Urothelium cell line (cell line): ENCODE measurements at places on chromosomes 1 and 21.

GRCh38 chr1:193538680-193539079, 352.3 kb upstream of the B3GALT2 start:
- DNase-seq, result no peak

- DNase-seq, result no peak
Measured at GRCh38 chr1:179510038-179510437, 65.7 kb downstream of the NPHS2 start.

DNA sequence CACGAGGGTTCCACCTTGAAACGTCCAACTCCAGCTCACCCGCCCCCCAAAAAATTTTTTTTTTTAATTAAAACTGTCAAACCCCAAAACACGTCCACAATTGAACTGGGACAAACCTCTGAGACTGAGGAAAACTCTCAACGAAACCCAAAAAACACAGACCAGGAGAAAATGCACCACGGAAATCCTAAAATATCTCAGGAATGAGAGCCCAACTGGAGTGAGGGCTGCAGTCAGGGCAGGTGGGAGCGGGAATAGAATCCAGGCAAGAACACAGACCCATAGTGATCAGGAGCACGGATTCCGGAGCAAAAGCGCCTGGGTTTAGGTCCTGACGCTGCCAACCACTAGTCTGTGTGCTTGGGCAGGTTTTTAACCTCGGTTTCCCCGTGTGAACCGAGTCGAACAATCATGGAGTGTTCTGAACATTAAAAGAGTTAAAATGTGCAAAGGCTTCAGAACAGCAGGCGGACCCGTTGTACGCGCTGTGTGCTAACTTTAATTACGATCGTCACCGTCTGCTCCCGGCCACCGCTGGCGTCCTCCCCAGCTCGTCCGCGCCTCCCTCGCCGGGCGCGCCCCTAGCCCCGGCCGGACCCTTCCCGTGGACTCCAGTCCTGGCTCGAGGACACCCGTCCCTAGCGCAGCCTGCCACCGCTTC, 624 bp downstream of the ARHGAP29 start:
- peak; percentile 31 for DNase-seq

- no peak for DNase-seq
Measured at GRCh38 chr1:50027794-50028193, 4.0 kb upstream of the AGBL4 start.

DNA sequence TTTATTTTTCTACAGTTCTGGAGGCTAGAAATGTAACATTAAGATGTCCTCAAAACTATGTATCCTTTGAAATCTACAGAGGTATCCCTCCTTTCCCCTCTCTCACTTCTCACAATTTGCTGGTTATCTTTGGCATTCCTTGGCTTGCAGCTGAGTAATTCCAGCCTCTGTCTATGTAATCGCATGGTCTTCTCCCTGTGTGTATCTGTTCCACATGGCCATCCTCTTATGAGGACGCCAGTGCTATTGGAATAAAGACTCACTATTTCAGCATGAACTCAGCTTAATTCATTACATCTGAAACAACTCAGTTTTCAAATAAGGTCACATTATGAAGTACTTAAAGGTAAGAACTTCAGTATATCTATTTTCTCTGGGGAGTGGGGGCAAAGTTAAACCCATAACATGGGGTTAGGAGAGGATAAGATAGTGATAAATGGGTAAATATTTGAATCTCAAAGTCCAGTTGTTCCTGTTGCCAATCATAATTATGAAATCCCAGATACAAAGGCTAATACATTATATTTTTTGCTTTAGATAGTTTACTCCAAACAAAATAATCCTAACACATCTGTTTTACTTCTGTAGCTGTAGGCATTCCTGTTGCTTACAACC, 1290.8 kb downstream of the NCAM2 start:
- DNase-seq, result no peak

GRCh38 chr1:38064197-38064903, 17.8 kb upstream of the POU3F1 start:
- DNase-seq, result peak; percentile 93

DNA sequence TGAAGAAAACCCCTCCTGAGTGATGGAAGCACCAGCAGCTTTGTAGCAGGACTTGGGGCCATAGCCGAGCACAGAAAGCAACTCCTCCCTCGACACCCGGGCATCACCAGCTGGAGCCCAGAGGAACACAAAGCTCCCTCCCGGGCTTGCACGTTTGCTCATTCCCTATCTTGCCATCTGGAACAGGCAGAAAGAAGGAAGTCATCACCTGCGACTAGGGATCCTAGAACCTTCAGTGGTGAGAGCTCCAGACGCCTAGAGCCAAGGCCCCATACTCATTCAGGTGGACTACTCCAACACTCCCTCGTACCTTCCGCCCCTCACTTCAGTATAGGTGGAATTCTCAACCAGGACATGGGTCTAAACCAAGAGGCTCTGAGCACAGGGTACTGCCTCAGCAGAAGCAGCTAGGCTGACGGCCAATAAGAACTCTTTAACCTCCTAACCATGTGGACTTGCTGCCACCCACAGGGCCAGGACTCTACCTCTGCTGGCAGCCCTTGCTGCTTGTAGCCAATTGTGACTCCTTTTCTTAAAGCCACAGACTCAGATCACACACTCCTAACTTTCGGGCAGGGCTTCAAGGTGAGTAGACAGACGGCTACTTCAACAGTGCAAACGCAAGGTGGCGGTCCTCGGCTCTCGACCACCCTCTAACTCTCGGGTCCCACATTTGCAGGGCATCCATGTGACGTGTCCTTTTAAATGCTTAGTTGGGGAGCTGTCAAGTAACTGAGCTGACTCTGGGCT, 65.4 kb downstream of the NPHP4 start:
- no peak for DNase-seq

DNA sequence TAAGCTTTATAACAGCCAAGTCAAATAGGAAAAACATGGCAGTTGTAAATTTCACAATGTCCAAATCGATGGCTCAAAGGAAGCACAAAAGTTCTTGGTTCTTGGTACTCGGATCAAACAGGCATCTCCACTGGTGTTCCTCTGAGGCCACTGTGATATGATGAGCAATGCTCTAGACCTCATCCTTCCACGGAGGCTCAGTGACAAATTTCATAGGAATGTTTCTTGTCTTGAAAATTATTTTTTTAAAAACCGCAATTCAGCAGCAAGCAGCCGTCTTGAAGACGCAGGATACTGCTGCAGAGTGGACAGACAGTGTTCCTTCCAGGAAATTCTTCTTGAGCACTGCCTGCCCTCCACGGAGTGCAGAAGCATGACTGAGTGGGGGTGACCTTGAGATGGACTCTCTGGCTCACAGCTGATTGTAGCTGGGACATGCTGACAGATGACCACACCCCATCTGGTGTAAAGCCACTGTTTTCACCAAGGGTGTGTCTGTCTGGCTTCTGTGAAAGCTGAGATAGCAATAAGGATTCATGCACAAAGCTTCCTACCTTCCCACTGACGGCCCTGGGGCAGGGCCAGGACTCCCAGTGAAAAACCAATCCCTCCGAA, 61.9 kb downstream of the TIAM1 start:
- peak; percentile 86 for DNase-seq

DNA sequence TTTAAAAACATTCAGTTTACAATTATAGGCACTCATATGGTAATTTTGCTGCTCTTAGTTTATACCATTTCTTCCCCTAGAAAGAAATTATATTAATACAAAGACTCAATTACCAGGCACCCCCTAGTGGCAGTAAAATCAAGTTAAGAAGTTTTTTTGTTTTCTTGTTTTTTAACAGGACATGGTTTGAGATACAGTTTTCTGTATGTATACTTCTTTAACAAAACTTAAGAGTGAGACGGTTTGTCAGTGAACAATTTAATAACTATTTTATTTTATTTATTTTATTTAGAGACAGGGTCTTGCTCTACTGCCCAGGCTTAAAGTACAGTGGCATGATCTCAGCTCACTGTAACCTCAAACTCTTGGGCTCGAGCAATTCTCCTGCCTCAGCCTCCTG, 224.6 kb downstream of the FAF1 start:
- DNase-seq, result peak; percentile 17

- no peak for DNase-seq
Measured at GRCh38 chr1:1273209-1273511, 494 bp downstream of the UBE2J2 start.

DNA sequence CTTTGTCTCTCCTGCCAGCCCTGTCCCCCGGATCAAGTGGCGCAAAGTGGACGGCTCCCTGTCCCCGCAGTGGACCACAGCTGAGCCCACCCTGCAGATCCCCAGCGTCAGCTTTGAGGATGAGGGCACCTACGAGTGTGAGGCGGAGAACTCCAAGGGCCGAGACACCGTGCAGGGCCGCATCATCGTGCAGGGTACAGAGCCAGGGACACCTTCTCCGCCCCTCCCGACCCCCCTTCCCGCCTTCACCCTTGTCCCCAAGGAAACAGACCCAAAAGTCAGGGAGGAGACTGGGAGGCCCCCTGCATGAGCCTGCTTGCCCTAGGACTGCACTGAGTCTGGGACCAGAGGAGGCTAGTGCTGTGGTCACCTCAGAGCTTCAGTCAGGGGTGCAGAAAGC, 18.2 kb downstream of the CNTN2 start:
- DNase-seq, result no peak

DNA sequence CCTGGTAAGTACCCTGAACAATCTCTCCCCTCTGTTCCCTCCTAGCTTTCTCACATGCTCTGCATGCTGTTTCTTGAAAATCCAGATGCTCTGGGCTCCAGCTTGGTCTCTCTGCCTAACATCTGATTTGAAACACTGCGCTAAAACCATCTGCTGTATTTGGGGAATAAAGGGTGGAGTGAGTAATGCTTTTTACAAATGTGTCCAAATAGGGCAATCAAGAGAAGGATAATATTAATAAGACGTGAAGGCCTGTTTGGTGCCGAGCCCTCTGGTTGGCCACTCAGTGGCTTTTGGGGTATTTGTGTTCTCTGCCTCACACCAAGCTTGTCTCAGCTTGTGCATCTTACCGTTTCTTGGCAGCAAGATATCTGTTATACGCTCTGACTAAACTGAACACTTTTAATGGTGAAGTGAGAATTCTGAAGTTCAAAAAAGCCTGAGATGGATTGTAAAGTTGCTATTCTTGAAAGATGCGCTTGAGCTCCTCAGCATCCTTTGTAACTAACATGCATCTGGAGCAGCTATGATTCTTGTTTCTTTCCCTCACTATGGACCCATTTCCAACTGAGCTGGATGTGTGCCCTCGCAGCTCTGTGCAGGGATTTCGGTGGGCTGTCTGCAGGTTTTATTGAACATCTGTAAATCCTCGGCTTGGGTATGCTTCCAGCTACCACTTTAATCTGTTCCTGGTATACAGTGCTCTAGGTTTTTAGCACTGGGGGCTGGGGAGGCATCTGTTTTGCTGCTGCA, 269.4 kb downstream of the RWDD3 start:
- no peak for DNase-seq

GRCh38 chr21:28884481-28884880, 108.2 kb downstream of the LTN1 start:
- DNase-seq, result peak; percentile 26

DNA sequence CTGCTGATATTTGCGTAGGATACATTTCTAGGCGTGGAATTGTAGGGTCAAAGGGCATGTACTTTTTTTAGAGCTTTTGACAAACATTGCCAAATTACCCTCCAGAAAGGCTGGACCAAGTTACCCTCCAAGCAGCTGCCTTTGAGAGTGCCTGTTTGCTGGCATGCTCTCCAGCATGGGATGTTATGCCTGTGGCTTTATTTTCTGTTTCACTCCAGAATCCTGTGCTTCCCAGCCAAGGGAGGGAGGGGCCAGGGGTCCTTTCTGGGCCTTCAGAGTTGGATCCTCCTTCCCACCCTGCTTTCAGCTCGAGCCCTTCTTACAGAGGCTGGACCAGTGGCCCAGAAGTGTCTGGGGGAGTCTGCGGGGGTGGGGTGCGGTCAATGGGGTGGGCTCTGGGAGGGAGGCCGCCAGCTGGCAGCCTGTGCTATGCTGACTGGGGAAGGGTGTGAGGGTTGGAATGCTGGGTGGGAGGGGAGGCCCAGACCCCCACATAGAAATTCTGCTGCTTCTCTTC, 81.2 kb downstream of the EPHB2 start:
- DNase-seq, result no peak

DNA sequence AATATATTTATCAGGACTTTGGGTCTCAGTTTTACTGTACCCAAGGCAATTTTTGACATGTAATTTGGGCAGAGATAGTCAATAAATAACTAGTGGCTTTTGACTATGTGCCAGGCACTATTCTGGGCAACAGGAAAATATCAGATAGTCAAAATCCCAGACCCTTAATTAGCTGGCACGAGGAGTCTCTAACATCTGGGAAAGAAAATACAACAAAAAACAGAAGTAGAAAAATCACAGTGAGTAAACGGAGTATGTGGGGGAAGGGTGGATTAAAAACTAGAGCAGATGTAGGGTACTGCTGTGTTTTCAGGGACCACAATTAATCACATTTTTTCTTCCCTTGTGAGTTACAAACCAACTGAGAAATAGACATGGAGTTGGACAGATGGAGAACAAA, 217.8 kb downstream of the NCAM2 start:
- no peak for DNase-seq

GRCh38 chr1:109351457-109351856, 44.6 kb upstream of the MYBPHL start:
- no peak for DNase-seq

- DNase-seq, result peak; percentile 74
Measured at GRCh38 chr1:15994590-15995351, 9.3 kb upstream of the SRARP start.

GRCh38 chr1:156150333-156151011, 2.9 kb upstream of the SEMA4A start:
- no peak for DNase-seq

DNA sequence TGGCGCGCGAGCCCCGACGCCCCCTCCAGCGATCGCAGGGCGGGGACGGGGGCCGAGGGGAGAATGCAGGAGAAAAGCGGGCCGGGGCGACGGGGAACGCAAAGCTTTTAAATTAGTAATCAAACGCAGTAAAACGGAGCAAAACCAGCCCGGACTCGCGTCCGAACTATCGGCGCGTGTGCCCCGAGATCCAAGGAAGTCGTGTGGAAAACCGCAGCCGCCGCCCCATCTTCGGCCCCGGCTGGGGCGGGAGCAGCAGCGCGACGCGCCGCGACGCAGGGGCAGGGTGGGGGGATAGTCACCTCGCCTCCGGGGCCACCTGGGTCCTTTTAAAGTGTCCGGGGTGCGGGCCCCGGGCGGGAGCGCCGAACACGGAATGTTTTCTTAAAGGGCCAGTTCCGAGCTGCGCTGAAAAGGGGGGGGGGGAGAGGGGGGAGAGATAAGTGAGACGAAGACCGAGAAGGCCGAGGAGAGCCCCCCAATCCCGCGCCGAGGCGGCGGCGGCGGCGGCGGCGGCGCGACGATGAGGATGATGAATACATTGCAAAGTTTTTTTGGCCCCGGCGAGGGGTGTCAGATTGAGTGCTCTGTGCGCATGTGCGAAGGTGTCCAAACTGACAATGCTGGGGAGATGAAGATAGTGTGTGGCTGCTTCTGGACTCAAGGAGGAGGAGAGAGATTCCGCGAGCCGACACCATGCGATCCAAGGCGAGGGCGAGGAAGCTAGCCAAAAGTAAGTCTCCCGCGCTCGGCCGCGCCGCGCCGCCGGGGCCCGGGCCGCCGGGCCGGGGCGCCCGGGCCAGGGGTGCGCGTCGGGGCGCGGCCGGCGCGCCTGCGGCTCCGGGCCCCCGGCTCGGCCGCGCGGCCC, at the start of gene PRDM16:
TSS of gene PRDM16 (plus strand) at position 640 of the 868 bp plus-strand sequence. CDS start at position 697, 57 bp downstream.
- DNase-seq, result peak; percentile 71

GRCh38 chr1:98898940-98899339, 105.7 kb downstream of the PLPPR5 start:
- DNase-seq, result no peak
